ENCODE measurements at places on chromosomes 3 and 15.
A peak's percentile ranks its signal among the peaks of the same experiment; 100 is the strongest.

DNA sequence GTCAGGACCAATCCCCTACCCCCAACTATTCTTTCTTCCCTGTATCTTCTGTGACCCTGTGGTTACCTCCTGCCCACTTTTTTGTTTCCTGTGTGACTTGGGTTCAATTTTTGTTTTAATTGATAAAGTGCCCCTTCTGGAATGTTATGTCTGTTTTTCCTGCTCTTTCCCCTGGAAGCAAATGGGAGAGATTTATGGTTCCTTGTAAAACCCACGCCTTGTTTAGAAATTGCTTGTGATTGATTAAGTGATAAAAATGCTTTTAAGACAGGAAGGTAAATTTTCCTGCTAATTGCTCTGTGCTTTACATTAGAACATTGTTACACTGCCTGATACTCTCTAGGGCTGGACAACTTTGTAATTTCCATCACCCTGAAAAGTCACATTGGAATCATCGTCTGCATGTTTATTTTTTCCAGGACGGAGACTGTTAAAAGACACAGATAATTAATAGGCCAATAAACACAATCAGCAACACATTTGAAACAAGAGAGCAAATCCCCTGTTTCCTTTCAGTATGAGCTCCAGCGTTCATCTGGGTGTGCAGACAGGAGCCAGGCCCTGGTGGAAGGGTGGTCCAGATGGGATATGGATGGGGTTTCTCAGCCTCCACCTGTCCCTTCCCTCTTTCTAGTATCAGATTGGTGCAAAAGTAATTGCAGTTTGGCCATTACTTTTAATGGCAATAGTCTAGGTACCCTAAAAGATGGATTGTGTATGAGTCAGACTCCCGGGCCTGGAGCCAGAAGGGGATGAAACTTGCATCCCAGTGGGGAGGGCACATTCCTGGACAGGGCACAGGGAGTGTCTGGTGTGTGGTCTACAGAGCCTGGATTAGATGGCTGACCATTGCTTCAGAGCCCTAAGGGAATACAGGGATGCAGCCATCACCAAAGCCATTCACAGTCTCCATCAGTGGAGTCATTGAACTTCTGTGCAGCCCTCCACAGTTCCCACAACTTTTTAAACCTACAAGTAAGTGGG is 58.1 kb upstream of the AGBL1 start:
- DNase-seq: no peak

DNA sequence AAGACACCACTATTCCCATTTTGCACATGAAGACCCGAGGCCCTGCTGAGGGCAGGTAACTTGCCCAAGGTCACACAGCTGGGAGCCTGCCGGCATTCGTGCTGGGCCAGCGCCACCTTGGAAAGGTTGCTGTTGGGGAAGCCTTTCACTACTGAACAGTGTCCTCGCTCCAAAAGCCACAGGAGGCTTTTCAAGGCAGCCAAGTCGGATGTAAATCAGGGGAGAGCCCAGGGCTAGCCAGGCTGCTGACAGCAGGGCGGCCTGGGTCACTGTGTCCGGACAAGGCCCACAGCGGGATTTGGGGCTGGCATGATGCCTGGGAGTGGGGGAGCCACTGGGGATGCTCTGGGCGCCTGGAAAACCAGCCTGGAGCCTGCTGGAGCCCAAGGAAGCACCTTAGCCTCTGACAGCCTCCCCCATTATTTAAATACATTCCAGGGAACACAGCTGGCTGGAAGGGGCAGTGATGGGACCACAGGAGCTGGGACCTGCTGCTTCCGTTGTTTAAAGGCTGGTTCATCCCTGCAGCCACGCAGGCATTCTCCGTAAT is 10.5 kb downstream of the SLC6A6 start:
- no peak for DNase-seq

DNA sequence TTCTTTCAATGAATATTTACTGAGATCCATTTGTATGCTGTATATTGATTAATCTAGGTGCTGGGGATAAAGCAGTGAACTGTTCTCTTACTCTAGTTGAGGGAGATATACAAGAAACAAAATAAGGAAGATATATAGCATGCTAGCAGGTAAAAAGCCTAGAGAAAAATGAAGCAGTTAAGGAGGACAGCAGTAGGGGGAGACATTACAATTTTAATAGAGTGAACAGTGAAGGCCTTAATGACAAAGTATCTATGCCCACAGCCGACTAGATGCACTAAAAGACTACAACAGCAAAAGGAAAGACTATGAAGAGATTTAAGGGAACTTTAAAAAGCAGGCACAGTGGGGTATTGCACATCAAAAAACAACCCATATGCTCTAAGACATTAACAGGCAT is 81.4 kb downstream of the XRN1 start:
- DNase-seq: no peak

- no peak for DNase-seq
Measured at GRCh38 chr3:5607581-5607980, 420.1 kb downstream of the EDEM1 start.

GRCh38 chr15:45253330-45253729 is 1.3 kb downstream of the SLC28A2 start:
- DNase-seq: no peak

- DNase-seq: no peak
Measured at GRCh38 chr3:71614426-71614825, 30.9 kb upstream of the FOXP1 start.

GRCh38 chr3:109059264-109059663 is 58.7 kb downstream of the MORC1 start:
- no peak for DNase-seq

GRCh38 chr3:58299839-58300516 is 6.1 kb upstream of the RPP14 start:
- no peak for DNase-seq

DNA sequence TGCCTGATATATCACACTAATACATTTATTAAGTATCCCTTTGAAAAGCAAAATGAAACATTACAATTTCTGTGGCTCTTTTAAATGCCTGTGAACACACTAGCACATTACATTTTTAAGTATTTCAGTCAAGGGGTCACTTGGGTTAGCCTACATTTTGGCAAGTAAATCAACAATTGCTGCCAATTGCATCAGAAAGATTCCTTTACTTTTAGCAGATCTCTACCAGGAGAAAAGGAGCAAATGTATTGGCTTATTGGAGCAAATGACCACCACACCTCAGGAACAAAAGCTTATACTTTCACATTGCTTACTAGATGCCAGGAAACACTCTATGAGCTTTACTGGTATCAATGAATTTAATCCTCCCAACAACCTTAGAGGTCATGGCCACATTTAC is 947.1 kb downstream of the FHIT start:
- no peak for DNase-seq

GRCh38 chr15:39388118-39388517 is 192.8 kb upstream of the THBS1 start:
- no peak for DNase-seq

DNA sequence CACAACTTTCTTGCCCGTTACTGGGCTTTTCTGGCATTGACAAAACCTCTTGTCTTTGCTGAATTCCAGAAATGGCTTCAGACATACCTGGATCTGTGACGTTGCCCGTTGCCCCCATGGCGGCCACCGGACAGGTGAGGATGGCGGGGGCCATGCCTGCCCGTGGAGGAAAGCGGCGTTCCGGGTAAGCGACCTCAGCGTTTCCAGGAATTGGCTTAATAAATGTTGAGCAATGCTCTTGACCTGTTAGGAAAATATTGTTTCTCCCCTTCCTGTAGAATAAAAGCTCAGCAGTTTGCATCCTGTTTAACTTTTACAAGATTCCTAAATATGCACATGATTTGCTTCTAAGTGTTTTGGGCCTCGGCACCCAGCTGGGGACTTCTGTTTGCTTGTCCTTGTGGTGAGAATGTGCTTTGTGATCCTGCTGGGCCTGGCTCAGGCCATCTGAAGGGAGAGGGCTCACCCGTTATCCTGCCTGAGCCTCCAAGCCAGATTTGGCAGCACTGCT is 46.7 kb downstream of the ARNT2 start:
- DNase-seq: no peak

DNA sequence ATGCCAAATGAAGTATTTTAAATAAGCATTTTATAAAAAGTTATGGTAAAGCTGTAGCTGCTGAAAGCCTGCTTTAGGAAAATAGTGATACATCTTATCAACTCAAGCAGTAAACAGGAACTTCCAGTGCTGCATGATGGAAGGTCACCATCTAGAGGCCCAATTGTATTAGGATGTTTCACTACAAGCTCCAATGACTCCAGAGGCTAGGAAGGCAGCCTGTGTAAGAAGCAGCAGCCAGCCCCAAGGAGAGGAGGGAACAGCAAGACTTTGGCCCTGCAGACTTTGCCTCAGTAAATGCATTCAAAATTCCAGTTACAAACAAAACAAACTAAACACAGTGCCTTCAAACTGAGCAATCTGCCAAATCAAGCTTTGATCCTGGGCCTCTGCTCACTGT is 32.1 kb downstream of the ILDR1 start:
- DNase-seq: no peak

- DNase-seq: no peak
Measured at GRCh38 chr15:85583923-85584390, 203.6 kb downstream of the AKAP13 start.

DNA sequence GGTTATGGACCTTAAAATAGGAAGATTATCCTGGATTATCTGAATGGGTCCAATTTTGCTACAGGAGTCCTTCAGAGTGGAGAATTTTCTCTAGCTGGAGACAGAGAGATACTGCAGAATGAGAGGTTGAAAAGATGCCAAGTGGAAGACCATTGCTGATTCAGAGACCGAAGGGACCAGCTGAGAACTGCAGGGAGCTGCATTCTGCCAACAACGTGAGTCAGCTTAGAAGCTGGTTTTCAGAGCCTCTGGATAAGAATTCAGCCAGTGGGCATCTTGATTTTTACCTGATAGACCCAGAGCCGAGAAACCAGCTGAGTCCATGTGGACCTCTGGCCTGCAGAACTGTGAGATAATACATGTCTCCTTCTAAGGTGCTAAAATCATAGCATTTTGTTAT is 234.0 kb downstream of the NR2F2 start:
- no peak for DNase-seq

DNA sequence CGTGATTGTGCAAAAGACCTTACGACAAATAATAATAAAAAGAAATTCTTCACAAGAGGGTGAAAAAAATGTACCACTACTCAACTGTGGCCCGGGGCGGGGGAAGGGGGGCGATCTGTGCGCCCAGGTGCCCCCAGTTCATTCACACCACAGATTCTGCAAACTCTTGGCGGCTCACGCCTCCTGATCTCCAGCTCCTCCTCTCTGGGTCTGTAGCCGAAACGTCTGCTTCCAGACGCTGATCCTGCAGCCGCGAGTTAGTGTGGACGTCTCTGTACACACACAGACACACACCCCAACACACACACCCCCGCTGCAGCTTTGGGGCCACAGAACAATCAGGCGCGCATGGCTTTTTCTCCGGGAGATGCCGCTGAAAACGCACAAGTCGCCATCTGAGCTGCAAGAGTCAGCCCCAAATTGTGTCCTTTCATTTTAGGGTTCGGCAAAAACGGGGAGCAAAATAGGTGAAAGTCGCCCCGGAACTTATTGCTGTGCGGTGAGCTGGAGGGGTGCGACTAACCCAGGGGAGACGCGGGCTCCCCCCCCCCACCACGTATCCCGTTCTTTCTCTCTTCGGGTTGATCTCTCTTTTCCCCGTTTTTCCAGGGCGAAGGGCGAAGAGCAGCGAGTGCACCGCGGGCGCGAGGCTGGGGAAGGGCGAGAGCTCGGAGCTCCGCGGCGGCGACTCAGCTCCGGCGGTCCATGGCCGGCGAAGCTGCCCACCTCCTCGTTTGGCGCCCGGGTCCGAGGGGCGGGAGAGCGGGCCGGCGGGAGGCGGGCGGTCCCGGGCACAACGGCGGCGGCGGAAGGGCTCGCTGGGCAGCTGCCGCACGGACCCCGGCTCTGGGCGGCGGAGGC is 505 bp upstream of the WNT5A start:
- peak; percentile 18 for DNase-seq

GRCh38 chr3:129603991-129604749 is 2.3 kb downstream of the PLXND1 start:
- no peak for DNase-seq

- no peak for DNase-seq
Measured at GRCh38 chr15:54810496-54810895, 386.2 kb downstream of the RSL24D1 start.
